ENCODE measurements at places on chromosomes 2 and 18.

GRCh38 chr2:48454504-48454903 is 75.5 kb upstream of the STON1 start:
- no peak for DNase-seq

DNA sequence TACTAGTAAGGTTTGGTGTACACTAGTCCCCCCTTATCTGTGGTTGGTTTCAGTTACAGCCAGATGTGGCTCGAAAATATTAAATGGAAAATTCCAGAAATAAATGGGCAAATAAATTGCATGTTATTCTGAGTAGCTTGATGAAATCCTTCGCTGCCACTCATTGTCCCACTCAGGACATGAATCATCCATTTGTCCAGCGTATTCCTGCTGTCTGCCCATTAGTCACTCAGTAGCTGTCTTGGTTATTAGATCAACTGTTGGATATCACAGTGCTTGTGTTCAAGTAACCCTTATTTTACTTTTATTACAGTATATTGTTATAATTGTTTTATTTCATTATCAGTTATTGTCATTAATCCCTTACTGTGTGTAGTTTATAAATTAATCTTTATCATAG is 21.7 kb downstream of the ZDBF2 start:
- no peak for DNase-seq

GRCh38 chr18:35131387-35132020 is 90.3 kb downstream of the MAPRE2 start:
- no peak for DNase-seq

GRCh38 chr2:174570318-174570958 is 27.2 kb downstream of the WIPF1 start:
- no peak for DNase-seq

DNA sequence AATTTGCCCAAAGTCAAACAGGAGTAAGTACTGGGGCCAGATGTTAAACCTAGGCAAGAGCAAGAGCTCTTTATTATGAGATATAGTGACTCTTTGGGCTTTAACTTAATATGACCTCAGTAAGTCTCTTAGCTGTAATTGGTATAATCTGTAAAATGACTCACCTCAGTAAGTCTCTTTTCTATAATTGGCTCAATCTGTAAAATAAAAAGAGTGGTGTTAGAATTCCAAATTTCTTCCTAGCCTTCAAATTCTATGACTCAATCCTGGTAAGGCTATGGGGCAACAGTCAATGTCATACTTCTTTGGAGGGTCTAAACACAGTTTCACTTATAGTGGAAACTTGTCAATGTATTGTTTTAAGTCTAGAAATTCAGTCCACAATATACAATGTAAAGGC is 1608.9 kb upstream of the PIK3C3 start:
- DNase-seq = no peak

DNA sequence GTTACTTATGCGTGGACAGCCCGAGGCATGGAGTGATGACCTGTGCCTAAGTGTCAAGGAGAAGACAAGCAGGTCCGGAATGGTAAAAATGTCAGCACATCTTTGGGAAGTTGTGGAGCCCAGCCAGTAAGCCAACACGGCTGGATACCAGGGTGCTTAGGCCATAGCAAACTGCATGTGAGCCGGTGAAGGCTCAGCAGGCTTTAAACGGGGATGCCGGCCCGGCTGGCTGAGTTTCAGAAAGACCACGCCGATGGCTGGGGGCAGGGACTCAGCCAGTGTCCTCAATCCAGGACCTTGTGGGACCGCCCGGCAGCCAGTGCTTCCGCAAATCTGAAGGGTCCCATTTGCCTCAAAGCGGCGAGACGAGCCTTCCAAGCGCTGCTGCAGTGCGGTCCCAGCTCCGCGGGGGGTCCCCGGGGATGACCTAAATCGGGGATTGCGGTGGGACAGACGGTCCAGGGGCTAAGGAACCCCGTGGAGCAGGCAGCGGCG is 946 bp upstream of the AGAP1 start:
- no peak for DNase-seq

GRCh38 chr2:137776697-137777096 is 187.6 kb upstream of the HNMT start:
- DNase-seq = no peak

DNA sequence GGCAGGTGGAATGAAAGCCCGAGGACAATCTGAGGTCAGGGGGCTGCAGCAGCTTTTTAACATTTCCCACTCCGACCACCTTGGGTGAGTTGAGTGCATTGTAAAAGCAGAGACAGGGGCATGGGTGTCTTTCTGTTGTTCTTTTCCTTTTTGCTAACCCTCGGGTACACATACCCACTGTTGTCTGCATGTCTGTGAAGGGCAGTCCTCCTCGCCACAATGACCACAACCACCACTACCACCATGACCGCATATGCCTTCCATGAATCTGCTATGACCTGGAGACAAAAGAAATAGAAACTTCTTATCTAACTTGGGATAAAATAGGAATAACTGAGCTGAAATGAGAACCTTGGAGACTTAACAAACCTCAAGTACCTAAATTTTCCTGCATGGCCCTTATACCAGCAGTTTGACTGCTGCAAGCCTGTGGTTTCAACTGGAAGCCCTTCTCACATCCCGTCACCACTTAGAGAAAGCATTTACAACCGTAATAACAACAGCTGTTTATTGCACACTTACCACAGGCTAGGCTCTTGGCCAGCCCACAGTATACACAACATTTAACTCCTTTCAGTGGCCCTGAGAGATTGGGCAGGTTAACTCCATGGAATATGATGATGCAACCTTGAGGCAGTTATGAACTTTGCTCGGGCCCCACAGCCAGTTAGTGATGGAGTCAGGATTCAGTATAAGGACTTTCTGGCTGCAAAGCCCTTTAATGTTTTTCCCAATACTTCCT is 80.3 kb downstream of the GYPC start:
- no peak for DNase-seq

DNA sequence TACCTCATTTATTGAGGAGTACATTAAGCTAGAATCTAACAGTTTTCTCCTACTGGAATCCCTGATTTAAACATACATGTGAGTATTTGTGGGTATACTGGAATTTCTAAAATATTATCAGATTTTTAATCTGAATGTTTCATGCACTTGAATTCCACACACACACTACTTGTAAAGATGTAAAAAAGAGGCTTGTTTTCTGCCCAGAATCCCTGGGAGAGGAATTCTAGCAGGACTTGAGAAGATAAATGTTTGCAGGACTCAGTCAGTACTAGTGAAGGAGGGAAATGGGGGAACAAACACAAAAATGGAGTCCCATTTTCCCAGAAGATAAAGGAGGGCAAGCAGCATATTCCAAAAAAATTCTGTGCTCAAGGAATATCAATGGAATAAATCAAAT is 17.0 kb downstream of the COL5A2 start:
- no peak for DNase-seq

DNA sequence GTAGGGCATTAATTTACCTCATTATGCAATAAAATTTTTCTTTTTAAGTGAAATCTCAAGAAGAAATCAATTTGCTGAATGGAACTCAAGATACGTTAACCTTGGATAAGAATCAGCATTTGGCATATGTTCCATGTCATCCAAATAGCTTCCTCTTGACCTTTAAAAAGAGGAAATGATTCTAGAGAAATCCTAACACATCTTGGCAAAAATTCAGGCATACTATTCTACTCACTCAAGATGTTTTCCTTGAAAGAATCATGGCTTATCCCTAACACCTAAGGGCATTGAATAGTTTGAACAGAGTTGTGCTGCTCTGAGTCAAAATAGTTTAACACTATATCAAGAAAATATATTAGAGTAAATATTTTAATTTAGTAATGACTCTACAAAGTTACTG is 678.0 kb downstream of the EPHA4 start:
- DNase-seq = no peak

DNA sequence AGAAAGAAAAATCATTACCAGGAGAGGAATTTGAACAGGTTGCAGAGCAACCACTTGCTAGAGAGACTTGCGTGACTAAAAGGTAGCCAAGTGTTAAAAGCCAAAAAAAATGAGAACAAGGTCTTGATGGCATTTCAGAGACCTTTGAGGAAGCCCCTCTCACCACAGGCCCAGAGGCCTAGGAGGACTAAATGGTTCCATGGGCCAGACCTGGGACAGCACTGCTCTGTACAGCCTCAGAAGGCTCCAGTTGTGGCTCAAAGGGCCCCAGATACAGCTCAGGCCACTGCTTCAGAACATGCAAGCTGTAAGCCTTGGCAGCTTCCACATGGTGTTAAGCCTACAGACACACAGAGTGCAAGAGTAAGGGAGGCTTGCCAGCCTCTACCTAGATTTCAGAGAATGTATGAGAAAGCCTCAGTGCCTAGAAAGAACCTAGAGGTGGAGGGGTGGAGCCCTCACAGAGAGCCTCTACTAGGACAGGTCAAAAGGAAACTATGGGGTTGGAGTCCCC is 15.3 kb downstream of the CNDP1 start:
- no peak for DNase-seq

DNA sequence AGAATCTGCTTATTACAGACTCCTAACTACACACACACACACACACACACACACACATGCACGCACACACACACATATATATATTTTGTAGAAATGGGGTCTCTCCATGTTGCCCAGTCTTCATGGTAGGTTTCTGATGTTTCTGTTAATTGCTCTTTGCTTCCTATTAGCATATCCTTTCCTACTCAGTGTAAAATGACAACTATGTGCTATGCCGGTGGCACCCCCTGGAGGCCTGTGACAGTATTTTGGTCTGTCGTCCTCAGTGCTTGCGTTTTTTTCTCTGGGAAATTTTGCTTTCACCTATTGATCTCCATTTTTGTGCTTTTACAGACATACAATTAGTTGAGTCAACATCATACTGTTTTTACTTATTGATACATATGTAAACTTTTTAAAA is 322.1 kb downstream of the LRRTM1 start:
- DNase-seq = no peak

GRCh38 chr2:139438478-139438877 is 658.3 kb upstream of the NXPH2 start:
- DNase-seq = no peak

- DNase-seq = no peak
Observed at GRCh38 chr2:46118656-46119371, 178.4 kb upstream of the EPAS1 start.

DNA sequence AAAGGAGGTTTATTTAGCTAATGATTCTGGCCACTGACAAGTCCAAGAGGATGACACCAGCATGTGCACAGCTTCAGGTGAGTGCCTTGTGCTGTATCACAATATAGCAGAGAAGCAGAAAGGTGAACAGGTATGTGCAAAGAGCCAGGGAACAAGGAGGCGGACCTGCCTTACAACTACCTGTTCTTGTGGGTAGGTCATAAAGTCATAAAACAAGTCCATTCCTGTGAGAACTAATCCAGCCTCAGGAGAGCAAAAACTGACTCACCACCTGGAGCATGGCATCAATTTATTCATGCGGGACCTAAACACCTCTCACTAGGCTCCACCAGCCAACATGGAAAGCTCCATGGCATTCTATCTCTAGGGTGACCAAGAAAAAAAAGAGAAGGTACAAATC is 234.2 kb downstream of the ASXL3 start:
- no peak for DNase-seq

DNA sequence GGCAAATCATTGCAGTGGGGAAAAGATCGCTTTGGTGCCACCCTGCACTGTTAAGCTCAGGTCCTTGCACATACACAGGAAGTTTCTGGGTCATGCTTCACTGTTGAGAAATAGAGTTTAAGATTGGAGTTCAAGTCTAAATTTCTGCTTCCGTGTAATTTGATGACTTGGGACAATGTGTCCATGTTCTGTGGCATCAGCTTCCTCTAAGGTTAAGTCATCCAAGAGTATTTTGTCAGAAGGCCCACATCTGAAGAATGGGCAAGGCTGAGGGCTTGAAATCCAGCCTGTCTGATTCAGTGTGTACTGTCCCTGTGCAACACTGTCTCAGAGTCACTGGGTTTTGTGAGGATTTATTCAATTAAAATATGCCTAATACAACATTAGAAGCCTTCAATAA is 880.7 kb downstream of the SUCLG1 start:
- DNase-seq = no peak

GRCh38 chr2:86313341-86313740 is 24.1 kb downstream of the REEP1 start:
- no peak for DNase-seq

DNA sequence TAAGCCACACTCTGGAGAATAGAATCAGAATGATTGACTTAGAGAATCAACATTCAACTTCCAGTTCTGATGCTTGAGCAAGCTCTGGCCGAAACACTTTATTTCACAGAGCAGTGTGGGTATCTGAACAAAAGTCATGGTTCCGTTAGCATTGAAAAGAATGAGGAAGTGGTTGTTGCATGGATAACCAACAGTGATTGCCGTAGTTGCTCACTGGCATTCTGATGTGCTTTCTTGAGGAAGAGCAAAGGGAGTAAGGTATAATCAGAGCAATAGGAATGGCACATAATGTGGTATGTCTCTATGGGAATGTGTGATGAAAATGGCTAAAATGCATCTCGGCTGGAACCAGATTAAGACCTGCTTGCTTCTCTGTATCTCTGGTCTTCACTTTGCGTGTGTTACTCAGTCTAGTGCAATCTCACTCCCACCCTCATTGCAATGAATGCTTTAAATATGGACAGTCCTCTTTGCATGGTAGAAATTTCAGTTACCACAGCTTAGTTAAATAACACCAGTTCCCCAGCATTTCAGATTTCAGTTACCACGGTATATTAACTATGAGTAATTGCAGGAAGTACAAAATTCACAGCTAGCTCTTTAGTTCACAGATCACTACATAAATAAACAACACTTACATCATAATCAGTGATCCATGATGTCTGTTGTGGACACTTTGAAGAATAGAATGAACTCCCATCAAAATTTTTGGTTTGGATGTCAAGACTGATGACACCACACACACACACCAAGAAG is 7.8 kb upstream of the RAB12 start:
- DNase-seq = no peak

DNA sequence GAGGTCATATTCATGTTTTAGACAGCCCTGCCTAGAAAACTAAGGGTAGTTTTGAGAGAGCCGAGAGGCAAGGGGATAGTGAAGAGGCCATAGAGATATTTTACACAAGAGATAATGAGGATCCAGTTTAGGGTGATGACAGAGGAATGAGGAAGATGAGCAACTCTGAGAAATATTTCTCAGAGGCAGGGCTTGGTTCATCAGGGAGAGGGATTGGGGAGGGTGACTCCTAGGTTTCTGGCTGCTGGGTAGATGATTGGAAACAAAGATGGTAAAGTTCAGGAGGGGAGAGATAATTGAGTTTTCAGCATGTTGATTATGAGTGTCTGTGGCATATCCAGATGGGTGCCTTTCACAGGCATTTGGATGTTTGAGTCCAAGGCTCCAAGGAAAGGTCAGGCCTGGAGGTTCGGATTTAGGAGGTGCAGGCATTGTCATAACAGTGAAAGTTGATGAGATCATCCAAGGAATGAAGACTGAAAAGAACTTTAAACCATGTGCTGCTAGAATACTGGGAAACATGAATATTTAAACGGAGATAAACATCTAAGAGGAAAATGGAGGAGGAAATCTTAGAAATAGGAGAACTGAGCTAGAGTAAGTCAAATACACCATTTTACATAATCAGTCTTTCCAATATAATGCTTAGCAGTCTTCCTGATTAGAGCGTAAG is 7.4 kb downstream of the MYL12B start:
- DNase-seq = no peak

GRCh38 chr2:124973396-124973795 is 948.3 kb downstream of the CNTNAP5 start:
- no peak for DNase-seq
